ENCODE measurements at places on chromosomes 3 and 15. TPM values are rescaled to one million over a fixed set of nuclear protein-coding genes. Genes with fewer than 3 reads are reported as not detected.

Gene KLHL40
- not detected for total RNA-seq

Gene CHRNA7
- 0.17 TPM for total RNA-seq

Gene SIDT1
- 0.09 TPM for total RNA-seq

Gene NXPE3
- 6.4 TPM for total RNA-seq

Gene C3orf22
- not detected for total RNA-seq

Gene CKMT1B
- not detected for total RNA-seq

Gene CIB1
- 39.4 TPM for total RNA-seq

Gene DNASE1L3
- total RNA-seq = 1.7 TPM

Gene GASK1A
- 0.09 TPM for total RNA-seq

Gene RTP1
- not detected for total RNA-seq

Gene HTR3E
- total RNA-seq = not detected

Gene IL12A
- 0.33 TPM for total RNA-seq

Gene PLA2G4D
- not detected for total RNA-seq

Gene ACP3
- total RNA-seq = not detected

Measured in dermis lymphatic vessel endothelial cell (primary cell).